CD4-positive, alpha-beta T cell treated with Interleukin-2 at 100 ng/mL for 4 hours (primary cell): ENCODE measurements at places on chromosomes 4 and X.

- DNase-seq, result no peak
These were observed 3.7 kb upstream of the PIR start for GRCh38 chrX:15496824-15497223.

DNA sequence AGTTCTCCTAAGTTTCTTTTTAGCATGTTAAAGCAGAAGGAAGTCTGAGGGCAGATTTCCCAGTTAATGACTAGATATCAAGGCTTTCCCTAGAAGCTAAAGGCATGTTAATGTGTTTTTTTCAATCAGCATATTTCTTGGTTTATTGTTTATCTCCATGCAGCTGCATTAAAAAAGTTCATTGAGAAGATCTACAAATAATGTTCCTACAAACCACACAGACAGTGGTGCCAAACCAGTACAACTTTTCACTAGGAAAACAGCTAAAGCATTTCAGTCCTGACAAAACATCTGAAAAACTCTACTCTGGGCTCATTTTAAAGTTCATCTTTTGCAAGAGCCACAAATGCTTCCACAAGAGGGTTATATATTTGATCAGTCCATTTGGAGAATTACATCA lies 320.0 kb downstream of the ADGRL3 start:
- DNase-seq, result no peak

GRCh38 chr4:2792711-2793585 lies at the start of gene SH3BP2:
Gene SH3BP2, plus strand, starts transcription at chr4:2793085. Its CDS starts 27,533 bp downstream, at chr4:2820618.
- peak; percentile 54 for DNase-seq

- DNase-seq, result no peak
These were observed 22.2 kb downstream of the WDR19 start for GRCh38 chr4:39204543-39204942.

GRCh38 chrX:40385682-40386081 lies 195.1 kb upstream of the ATP6AP2 start:
- DNase-seq, result no peak

GRCh38 chr4:68466751-68467150 lies 19.5 kb downstream of the TMPRSS11E start:
- DNase-seq, result no peak

DNA sequence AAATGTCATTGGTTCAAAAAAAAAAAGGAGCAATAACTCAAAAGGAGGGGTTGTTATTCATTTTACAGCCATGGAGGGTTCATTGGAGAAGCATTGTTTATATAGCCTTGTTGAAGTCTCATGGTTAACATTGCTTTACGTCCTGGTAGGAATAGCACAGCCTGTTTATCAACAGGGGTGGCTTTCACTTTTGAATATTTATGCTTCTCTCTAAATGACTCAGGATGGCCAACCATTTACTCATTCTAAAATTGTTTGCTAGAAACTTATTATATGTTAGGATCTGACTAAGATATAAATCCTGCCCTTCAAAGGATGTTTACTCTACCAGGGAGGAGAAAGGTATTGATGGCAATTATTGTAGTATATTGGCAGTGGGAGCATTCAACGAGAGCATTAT lies 534.1 kb upstream of the GALNTL6 start:
- no peak for DNase-seq

- DNase-seq, result no peak
These were observed 190.6 kb downstream of the DLG3 start for GRCh38 chrX:70635227-70635626.

GRCh38 chr4:147284256-147284835 lies 196.6 kb upstream of the EDNRA start:
- no peak for DNase-seq

DNA sequence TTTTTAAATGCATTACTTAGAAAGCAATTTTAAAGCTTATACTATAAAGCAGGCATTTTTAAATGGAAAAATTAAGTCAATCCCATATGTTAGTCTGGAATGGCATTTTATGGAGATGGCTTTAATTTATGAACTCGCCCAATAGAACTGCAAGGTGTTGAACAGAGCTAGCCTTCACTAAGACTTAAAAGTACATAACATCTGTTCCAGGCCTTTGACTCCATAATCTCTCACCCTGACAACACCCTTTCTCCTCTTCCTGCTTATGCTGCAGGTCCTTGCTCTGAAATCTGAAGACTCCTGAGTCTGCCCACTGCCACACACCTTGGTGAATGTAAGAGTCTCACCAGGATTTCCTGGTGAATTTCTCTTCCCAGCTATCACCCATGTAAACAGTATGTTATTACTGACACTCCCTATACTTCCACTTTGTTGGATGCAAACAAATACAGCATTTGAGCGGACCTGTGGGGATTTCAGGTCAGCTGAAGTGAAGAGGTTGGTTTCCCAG lies 17.7 kb upstream of the SLC39A8 start:
- no peak for DNase-seq

DNA sequence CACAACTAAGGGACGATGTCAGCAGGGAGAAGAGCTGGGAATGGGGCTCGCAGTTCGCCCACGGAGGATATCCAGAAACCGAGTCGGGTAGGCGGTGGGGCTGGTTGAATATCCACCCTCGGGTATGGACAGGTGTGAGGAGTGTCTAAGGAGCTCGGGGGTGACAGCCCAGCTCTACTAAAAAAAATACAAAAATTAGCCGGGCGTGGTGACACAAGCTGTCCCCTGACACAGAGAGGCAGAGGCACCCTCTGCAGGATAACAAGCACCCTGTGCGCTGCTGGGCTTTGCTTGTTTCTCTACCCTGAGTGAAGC lies 12.2 kb upstream of the ASMTL start:
- DNase-seq, result no peak

DNA sequence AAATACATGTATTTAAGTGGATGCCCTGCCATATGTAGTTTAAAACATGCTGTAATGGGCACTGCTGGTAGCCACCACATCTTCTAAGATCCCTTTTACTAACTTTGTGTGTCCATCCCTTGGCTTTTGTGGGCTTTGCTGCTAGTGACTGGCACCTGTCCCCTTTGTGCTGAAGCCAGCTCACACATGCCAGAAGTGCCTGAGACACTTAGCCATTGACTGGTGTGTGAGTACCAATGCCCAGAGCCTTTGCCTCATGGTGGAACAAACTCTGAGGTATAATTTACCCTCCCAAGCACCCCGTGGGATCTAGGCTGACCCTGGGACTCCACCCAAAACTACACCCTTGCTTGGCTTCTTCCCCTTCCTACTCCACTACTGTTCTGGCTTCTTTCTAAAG lies 33.0 kb downstream of the ARHGAP6 start:
- no peak for DNase-seq

DNA sequence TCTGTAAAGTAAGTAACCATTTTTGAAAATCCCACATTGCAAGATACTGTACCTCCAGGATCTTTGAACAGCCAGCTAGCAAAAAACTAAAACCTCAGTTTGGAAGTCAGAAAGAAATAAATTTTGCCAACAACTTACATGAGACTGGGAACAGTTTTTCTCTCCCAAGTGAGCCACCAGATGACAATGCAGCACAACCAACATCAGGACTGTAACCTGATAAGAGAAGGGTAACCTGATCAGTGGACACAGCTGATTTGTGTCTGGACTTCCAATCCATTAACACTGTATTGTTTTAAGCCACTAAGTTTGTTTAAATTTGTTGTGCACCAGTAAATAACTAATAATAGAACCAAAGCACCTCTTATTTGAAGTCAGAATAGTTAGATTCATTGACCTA lies 923.3 kb downstream of the FAT4 start:
- DNase-seq, result no peak

DNA sequence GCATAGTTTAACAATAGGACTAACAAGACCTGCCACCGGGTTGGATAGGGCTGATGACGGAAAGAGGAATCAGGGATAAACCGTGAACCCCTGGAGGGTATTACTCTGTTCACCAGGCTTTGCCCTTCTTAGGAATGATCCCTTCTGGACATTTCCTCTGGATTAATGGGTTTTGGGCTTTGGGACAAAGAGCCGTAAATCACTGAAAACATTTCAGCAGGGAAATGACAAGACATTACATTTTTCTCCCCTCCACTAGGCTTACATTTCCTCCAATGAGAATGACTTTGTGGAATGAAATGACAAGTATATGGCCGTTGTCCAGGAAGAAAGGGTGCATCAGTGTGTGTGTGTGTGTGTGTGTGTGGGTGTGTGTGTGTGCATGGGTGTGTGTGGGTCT lies 25.9 kb upstream of the RBPJ start:
- DNase-seq, result no peak

GRCh38 chr4:57073559-57073958 lies 36.6 kb downstream of the IGFBP7 start:
- no peak for DNase-seq

DNA sequence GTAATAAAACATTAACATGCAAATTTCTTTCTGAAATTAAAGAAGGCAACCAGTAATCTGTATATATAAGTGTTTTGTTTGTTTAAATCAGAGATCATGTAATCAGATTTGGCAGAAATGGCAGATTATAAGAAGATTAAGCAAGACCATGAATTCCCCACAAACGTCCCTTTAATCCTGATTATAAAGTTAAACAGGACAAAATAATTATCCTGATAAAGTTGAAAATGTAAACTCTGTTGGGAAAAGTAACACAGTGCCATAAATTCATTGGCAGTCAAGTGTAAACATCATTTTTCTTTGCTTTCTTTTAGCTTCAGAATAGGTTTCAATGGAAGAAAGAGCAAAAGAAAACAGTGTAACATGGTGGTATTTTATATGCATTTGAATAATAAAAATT lies 256.3 kb downstream of the KCNIP4 start:
- no peak for DNase-seq

- no peak for DNase-seq
These were observed 113.2 kb upstream of the PPP2R3B start for GRCh38 chrX:499870-500364.

DNA sequence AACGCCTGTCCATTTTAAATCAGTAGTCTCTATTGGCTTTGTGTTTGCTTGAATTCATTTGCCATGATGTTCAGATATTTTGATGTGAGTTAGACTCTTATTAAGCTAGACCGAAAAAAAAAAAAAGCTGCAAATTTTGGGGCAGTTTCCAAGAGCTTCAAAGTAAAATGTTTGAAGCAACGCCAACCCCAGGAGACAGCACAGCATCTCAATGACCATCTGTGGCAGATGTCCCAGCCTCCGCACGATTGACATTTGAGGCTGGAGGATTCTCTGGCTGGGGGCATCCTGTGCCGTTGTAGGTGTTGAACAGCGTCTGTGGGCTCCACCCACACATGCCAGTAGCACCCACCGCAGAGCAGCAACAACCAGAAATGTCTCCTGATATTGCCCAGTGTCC lies 17.1 kb upstream of the ARSF start:
- DNase-seq, result no peak

GRCh38 chr4:80062527-80062926 lies 10.5 kb downstream of the ANTXR2 start:
- DNase-seq, result no peak

- peak; percentile 60 for DNase-seq
These were observed 22.0 kb downstream of the DYNLT3 start for GRCh38 chrX:37825215-37825842.

DNA sequence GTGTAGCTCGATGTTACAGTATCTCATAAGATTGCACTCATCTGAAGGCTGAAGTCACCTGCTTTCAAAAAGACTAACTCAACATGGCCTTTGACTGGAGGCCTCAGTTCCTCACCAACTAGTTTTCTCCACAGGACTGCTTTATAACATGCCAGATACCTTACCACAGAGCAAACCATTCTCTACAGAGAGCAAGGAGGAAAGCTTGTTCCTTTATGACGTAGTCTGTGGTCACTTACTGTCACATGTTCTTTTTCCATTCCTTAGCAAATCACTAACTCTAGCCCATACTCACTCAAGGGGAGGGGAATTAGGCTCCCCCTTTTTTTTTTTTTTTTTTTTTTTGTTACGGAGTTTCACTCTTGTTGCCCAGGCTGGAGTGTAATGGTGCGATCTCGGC lies 3.2 kb downstream of the THAP9 start:
- DNase-seq, result no peak

DNA sequence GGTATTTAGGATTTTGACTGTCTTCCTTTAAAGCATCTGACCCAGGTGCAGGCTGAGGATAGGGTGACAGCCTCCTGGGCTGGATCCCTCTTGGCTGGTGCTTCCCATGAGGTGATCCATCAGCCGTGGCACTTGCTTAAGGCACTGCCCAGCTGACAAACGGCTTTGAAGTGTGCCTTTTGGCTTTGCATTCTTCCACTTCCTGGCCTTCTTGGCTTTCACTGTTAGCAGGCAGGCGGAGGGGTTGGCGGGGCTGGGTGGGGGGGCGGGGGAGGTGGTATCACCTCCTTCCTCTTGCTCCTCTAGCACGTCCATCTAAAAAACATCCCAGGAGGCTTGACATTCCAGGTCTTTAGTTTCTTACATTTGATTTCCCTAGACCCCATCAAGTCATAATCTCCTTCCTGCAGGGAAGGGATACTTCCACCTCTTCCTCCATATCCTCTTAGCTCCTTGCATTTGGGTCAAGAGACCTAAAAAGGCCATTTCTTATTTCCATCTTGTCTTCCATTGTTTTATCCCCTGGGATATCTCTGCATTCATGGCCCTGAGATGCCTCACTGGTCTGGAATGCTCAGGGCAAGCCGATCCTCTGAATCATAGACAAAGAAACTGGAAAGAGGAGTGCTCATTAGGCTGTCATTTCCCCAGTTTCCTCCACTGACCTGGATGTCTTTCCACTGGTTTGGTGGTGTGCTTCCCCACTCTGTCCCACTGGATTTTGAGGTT lies 11.3 kb upstream of the APLN start:
- DNase-seq, result no peak

DNA sequence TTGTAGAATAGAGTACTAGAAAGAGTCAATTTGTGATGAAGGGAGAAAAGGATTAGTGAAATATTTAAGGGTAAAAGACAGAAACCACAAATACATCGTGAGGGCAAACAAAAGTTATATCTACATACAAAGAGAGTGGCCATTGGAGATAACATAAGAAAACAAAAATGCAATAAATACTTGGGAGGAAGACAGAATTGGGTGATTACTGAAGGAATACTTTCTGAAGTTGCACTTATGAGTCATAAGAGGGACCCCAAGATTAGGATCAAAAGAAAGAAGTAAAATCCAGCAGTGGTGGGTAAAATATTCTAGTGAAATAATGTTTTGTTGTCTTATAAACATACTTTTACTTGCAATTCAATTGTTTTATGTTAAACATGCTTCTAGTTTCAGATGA lies 53.7 kb downstream of the GLRA3 start:
- DNase-seq, result no peak

DNA sequence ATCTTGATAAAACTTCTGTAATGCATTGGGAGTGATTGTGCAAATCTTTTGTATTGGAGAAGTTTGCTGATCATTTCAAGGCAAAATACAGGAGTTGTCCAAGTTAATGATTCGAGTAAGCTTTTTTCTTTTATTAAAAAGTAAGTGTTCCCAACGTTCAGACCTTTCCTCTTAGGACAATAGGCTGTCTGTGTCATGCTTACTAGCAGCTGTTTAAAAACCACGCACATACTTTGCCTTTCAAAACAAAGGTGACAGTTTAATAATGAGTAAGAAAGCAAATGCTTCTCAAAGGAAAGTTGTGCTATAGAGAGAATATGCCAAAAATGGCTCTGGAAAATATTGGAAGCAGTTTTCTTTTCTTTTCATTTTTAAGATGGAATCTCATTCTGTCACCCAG lies 11.2 kb downstream of the TRAPPC11 start:
- no peak for DNase-seq
